ENCODE measurements at places on chromosomes 3 and 15. TPM values are rescaled to one million over a fixed set of nuclear protein-coding genes. Genes with fewer than 3 reads are reported as not detected.

SEMA5B gene
- 0.26 TPM for total RNA-seq

ZBBX gene
- total RNA-seq = not detected

WDR93 gene
- 0.18 TPM for total RNA-seq

CHRFAM7A gene
- total RNA-seq = 7.9 TPM

TMCO5A gene
- not detected for total RNA-seq

NTRK3 gene
- total RNA-seq = 25.4 TPM

NRG4 gene
- 0.29 TPM for total RNA-seq

CPLX3 gene
- 0.07 TPM for total RNA-seq

PSTPIP1 gene
- total RNA-seq = not detected

TM4SF1 gene
- 1,500 TPM for total RNA-seq

NGRN gene
- total RNA-seq = 111 TPM

TLR9 gene
- 0.09 TPM for total RNA-seq

SI gene
- not detected for total RNA-seq

SLC22A13 gene
- total RNA-seq = not detected

ACKR2 gene
- total RNA-seq = not detected

ACSBG1 gene
- 0.59 TPM for total RNA-seq

DPPA2 gene
- not detected for total RNA-seq

HIGD2B gene
- total RNA-seq = not detected

P2RY14 gene
- total RNA-seq = not detected

ACAA1 gene
- total RNA-seq = 46.9 TPM

GABRA5 gene
- 114 TPM for total RNA-seq

LIPH gene
- 5.6 TPM for total RNA-seq

CEMIP gene
- 1.4 TPM for total RNA-seq

B3GALNT1 gene
- 0.10 TPM for total RNA-seq

GOLGA6D gene
- total RNA-seq = not detected

CCR8 gene
- total RNA-seq = not detected

NUSAP1 gene
- 68.1 TPM for total RNA-seq

MAP6D1 gene
- 6.3 TPM for total RNA-seq

APOD gene
- total RNA-seq = 0.87 TPM

ANKRD34C gene
- total RNA-seq = not detected

SLC2A2 gene
- total RNA-seq = not detected

KNL1 gene
- total RNA-seq = 6.5 TPM

ANKDD1A gene
- 1.7 TPM for total RNA-seq

HYAL3 gene
- total RNA-seq = 9.6 TPM

ZPLD1 gene
- not detected for total RNA-seq

CYP8B1 gene
- not detected for total RNA-seq

IGDCC3 gene
- total RNA-seq = 0.23 TPM

EPHB3 gene
- total RNA-seq = 0.77 TPM

PLCH1 gene
- 0.97 TPM for total RNA-seq

OCA2 gene
- total RNA-seq = 0.32 TPM
